ENCODE measurements at places on chromosomes 1 and 21.

DNA sequence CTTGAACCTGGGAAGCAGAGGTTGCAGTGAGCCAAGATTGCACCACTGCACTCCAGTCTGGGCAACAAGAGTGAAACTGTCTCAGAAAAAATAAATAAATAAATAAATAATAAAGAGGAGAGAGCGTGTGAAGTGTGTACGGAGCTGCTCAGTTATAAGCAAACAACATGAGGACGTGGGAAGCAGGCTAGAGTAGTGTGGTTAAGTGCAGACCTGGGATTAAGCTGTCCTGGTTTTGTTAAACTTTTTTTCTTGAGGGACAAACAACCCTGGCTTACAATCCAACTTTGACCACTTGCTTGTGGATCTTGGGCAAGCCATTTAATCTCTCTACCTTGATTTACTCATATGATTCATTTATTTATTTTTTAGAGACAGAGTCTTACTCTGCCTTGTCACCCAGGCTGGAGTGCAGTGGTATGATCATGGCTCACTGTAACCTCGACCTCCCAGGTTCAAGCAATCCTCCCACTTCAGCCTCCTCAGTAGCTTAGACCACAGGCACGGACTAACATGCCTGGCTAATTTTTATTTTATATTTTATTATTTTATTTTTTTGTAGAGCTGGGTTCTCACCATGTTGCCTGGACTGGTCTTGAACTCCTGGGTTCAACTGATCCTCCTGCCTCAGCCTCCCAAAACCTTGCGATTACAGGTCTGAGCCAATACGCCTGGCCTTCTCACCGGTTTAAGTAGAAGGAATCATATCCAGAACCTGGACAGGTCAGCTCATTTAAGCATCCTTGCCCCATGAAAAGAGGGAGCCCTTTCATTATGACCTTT, 52.7 kb downstream of the RPS6KA1 start:
- DNase-seq = no peak

DNA sequence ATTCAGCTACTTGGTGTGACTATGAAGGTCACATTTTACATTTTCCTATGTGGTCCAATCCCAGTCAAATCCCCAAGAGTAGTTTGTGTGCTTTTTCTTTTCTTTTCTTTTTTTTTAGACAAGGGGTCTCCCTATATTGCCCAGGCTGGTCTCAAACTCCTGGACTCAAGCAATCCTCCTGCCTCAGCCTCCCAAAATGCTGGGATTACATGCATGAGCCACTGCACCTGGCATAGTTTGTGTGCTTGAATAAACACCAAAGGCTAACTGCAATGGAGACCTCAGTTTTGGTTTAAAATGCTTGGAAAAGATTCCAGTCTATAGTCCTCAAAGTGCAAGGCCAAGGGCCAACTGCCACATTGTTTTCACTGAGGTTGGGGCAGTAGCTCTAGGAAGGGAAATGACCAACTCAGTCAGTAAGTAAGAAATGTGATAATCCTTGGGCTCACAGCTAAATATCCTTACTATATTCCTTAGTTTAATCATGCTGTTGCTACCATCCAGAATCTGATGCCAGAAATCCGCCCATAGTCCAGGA, 38.6 kb downstream of the EIF2B3 start:
- no peak for DNase-seq

- DNase-seq = no peak
Observed at GRCh38 chr1:154574716-154575115, 7.1 kb downstream of the CHRNB2 start.

- no peak for DNase-seq
Observed at GRCh38 chr1:157034137-157034800, 11.3 kb downstream of the ARHGEF11 start.

GRCh38 chr1:89518221-89518631, 6.4 kb upstream of the LRRC8B start:
- DNase-seq = no peak

DNA sequence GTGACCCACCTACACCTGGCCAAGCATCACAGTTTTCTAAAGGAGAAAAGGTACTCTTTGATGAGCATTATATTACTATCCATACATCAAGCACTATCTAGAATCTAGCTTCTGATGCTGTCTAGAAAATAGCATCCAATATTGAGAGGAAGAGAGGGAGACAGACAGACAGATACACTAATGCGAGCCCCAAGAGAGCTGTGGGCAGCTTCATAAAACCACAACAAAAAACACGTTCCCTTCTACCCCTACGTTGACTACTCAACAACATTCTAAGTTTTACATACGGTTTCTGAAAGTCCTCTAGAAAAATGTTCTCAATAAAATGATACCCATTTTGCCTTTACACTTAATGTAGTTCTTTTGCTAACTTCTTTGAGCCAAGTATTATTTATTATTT, 221.8 kb downstream of the SLC45A1 start:
- no peak for DNase-seq

- no peak for DNase-seq
Observed at GRCh38 chr21:29347274-29347681, 48.6 kb downstream of the BACH1 start.

DNA sequence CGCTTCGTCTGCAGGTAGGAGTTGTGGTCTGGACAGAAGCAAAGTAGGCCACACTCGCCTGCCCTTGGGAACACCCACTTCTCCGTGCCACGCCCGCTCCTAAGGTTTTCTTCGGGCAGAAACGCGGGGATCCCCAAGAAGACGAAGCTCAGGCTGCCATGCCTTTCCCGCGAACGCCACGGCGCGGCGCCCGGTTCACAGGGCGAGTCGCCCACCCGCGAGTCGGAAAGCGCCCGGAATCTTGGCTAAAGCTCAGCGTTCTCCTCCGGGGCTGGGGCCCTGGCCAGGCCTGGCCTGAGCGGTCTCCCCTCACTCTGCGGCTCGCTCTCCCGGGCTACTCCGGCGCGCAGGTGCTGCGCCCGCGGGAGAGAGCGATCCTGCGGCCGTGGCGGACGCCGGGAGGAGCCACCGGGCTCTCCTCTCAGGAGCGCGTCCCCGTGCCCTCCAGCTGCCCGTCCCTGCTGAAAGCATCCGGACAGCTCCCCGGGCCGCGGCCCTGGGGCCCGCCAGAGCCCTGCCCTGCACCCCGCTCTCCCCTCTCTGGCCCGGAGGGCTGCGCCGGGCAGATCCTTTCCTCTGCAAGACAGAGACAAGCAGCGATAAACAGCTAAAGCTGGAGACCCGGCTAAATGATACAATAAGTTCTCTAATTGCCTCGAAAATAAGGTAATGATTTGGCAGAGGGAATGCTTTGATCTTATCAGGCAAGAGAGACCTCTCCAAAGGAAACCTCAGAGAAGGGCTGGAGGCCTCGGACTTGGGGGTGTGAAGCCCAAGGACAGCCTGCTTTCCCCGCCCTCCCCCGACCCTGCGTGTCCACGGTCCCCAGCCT, 6.7 kb upstream of the WNT2B start:
- DNase-seq = peak; percentile 70

DNA sequence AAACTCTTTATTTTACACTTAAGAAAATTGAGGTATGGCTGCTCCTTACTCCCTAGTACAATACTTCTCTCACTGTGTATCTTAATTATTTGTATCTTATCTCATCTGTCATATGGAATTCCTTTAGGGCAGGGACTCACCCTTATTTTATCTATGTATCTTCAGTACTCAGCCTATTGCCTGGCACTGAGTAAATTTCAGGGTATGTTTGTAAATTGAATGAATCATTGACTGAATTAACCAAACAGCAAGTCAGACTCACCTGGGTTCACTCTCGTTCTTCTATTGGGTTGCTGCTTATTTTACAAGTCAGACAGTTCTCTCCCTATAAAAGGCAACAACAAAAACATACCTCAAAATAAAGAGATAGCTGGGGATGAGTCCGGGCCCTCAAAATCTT, 63.8 kb downstream of the LAMC1 start:
- no peak for DNase-seq

GRCh38 chr1:2583331-2583791, 3.2 kb upstream of the PRXL2B start:
- no peak for DNase-seq

DNA sequence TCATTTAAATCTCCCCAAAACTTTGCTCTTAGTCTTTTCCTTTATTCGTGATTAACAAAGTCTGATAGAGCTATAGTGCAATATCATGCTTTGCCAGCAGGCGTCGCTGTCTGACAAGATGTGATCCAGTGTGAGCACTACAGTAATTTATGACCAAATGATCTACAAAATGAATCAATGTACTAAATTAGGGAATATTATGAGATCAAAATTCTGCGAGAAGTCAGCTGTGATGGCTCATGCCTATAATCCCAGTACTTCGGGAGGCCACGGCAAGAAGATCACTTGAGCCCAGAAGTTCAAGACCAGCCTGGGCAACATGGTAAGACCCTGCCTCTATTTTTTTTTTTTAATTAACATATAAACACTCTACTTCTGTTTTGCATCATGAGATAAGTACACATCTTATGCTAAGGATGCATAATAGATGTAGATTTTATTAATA, 3.6 kb upstream of the SPSB1 start:
- peak; percentile 90 for DNase-seq

GRCh38 chr1:75855734-75856133, 59.1 kb downstream of the MSH4 start:
- DNase-seq = no peak

DNA sequence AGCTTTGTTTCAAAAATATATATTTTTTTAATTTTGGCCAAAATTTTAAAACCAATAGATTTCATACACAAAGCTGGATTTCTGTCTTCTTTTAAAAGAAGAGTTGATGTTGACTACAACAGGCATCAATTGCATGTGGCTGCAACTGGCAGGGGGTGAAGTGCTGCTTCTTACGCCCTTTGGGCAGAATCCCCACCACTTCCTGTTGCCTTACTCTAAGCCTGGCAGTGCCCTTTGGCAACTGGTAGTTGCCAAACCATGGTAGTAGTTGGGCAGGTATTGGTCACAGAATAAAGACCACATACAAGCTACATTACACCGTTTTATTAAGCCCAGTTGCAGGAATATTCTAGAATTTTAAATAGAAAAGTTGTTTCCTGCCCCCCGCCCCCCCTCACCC, 17.0 kb downstream of the LAMC2 start:
- DNase-seq = no peak

DNA sequence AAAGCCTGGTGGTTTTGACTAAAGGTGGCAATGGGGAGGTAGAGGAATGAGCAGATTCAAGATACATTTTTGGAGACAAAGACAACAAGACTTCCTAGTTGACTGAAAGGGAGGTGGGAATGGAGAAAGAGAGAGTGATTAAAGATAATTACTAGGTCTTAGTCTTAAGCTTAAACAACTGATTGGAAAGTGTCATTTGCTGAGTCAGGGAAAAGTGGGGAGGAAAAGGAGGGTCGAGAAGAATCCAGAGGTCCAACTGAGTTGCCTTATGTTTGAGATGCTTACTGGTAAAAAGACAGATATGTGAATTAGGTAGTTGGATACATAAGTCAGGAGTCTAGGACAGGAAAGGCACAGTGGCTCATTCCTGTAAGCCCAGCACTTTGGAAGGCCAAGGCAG, 179.3 kb downstream of the RGS7 start:
- no peak for DNase-seq

DNA sequence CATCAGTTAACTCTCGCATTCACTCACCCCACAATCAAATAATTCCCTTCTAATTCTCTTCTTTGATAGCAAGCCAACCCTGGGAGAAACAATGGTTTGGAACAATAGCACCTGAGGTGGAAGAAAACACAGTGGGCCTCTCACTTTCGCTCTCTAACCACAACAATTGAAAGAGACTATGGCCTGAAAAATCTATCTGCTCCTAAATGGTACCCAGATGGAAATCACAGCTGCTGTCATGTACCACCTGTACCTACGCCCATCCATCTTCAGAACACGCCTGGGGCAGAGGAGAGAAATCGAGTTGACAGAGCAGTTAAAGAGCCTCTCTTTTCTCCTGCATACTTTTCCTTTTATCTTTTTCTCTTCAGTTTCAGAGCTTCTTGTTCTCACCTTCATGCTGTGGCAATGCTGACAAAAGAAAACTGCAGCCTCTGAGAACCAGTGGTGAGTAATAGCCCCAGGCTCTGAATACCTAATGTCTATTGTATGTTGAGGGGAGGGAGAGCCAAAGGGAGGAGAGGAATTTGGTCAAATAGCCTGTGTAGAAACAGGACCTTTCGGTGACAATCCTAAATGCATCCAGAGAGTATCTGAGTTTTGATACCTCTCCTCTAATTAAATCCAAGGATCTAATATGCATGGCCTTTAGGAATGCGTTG, 57.7 kb downstream of the ZC3H11B start:
- DNase-seq = no peak

DNA sequence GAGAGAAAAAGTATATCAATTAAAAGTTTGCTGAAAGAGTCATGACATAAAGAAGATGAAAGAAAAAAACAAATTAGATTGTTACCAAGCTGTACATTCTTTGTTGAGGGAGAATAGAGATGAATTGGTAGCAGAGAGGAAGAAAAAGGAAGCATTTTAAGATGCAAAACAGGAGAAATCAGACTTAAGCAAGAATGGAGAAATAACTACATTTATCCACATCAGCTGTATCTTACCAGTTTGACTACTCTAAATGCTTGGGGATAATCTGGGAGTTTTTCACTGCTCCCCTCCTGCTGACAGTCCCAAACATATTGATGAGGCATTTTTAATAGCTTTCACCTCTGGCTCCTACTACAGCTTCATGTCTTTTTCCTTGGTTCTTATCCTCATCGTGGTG, 16.8 kb upstream of the PTPRC start:
- DNase-seq = no peak

GRCh38 chr21:22421416-22422180, 1423.4 kb downstream of the NCAM2 start:
- peak; percentile 25 for DNase-seq

DNA sequence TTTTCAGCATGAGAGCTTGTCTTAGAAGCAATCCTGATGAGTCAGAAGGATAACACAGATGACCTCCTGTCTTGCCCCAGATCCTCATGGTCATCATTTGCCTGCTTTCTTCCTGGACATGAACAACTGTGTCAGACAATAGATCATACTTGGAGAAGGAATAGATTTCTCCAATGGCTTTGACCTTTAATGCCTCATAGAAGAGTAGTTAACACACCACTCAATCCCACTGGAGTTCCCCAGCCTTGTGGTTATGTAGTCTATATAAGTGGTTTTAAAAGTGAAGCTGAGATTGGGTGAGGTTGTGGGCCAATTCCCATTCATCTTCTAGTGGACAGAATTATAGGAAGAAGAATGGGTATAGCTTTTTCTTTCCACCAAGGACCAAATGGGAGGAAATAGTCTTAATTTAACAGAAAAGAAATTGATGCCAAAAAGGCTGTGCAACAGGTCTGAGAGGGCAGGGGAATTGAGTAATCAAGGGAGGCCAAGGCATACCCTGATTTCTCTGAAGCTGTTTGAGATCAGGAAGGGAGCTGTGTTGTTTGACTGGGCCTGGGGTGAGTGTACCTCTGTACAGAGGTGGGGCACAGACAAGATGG, 14.4 kb downstream of the PRCC start:
- DNase-seq = no peak

DNA sequence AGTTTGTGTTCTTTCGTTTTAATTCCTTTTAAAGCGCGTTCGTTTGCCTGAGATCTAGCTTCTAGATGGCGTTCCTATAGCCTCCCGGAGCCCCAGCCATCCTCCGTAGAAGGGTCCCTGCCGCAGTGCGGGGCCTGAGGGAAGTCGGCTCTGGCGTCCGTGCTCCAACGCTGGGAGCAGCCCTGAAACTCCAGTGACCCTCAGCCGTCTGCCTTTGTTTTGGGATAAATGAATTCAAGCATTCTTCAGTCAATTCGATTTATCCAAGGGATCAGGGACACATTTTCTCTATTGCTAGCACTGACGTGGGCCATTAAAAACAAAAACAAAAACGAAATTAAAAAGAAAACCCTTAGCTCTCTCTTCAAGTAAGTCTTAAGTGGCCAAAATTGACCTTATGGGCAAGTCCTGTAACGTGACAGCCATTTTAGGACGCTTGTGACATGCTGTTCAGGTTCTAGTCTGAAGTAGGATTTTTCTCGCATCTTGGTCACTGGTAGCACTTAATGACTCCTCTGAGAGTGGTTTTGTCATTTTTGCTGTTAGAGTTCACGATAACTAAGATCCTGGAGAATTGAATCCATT, 742 bp upstream of the HSPA13 start:
- DNase-seq = no peak

Measured in activated naive CD4-positive, alpha-beta T cell treated with anti-CD3 and anti-CD28 coated beads, Interleukin-2, amount 10 ng/mL, durations not matched to agents 7 days and 5 days (primary cell).